ENCODE measurements at places on chromosomes 1 and 21.

DNA sequence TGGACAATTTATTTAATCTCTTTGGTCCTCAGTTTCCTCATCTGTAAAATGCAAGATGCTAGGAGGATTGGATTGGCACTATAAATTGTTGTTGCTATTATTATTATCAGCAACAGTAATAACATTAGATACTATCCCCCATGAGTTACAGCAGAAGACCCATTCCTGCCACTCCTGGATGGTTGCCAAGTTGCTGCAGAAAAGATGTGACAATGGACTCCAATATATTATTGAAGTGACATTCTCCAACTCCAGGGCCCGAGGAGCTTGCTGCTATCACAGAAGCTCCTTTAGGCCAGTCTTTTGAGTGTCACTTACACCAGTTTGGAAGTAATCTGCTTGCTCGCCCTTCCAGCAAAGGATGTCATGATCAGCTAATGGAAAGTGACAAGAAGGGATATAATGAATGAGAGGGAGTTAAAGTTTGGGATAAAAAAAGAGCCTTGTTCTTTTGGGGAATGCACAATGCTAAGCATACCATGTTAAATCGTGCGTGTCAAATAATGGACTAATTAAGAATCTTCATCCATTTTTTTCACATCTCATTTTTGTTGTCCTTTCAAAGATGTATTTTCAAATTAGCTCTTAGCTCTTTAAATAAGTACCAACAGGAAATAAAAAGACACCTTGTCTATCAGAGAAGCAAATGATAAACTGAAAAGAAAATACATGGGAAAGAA lies 19.5 kb upstream of the PROX1 start:
- DNase-seq: no peak

DNA sequence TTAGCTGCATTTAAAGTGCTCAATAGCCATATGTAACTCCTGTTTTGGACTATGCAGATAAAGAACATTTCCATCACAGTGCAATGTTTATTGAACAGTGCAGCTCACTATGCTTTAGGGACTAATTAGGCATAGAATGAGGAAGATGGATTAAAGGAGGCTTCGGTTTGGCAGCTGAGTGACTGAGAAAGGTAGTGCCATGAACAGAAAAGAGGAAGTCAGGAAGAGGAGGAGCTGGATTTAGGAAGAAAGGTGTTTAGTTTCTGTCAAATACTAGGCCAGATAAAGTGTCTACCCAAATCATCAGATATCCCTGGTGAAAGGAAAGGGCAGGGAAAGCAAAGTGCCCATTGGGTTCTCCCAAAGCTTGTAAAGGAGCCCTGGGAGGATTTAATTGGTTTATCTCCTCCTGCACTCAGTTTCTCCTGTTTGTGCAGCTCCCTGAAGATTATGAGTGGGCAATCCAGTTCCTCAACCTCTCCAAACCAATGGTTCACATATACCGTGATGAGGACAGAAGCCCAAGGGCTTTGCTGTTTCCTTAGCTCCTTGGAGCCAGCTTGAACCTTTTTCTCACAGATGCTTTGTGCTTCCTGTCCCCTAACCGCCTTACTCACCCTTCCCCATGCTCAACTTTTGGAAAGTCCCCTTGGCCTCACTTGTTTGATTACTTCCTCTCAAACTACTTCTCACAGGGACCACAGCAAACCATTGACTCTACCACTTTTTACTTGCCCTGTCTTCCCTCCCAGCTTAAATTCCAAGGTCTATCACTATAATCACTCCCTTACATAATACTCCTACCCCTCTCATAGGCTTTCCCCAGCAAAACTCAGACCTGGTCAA lies 3.5 kb upstream of the RAP1A start:
- DNase-seq: no peak

DNA sequence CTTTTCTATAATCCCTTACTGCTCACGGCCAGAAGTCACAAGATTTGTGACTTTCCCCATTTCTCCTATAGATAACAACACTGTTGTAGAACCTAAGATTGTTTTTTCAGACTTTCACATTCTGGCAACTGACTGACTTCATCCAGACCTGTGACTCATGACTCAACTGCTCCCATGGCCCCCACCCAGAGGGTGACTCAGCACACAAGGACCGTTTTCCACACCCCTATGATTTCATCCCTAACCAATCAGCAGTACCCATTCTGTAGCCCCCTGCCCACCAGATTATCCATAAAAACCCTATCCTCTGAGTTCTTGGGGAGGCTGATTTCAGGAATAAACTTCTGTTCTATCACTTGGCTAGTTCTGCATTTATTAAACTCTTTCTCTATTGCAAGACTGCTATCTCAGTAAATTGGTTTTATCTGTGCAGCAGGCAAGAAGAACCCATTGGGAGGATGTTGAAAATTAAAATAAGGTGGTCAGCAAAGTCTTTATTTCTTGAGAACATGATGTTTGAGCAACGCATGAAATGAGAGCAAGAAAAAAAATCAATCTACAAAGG lies 79.7 kb downstream of the NGF start:
- no peak for DNase-seq

DNA sequence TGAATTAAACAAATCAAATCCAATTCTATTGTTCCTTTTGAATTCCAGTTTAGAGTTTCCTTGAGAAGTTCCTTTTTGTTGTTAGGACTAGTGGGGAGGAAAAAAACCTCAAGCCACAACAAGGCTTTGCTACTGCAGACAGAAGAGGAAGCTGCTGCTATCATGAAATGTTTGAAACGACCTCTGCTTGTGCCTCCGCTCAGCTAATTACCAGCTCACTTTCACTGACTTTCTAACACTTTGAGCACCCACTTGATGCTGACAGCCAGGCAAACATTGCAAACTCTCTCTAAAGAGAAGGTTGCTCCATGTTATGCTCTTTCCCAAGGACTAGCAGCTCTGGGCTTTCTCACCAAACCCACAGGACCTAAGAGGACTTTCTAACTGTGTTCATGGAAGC lies 203.9 kb upstream of the PROX1 start:
- DNase-seq: no peak

GRCh38 chr1:156533568-156534220 lies 33.1 kb upstream of the MEF2D start:
- no peak for DNase-seq

DNA sequence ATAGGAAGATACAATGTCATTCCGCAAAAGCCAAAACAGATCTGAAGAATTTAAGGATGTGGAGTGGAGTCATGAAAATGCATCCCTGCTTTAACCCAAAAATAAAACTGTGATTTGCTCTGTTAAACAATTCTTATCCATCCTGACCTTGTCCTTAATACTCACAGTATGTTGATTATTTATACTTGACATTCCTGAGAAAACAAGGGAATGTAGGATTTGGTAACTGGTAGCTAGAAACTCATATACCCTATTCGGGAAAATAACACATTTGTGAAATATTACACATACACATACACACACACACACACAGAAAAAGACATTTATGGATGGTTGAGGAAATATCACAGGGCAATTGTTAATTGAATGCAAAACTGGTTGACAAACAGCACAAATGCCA lies 80.2 kb downstream of the FMN2 start:
- DNase-seq: no peak

DNA sequence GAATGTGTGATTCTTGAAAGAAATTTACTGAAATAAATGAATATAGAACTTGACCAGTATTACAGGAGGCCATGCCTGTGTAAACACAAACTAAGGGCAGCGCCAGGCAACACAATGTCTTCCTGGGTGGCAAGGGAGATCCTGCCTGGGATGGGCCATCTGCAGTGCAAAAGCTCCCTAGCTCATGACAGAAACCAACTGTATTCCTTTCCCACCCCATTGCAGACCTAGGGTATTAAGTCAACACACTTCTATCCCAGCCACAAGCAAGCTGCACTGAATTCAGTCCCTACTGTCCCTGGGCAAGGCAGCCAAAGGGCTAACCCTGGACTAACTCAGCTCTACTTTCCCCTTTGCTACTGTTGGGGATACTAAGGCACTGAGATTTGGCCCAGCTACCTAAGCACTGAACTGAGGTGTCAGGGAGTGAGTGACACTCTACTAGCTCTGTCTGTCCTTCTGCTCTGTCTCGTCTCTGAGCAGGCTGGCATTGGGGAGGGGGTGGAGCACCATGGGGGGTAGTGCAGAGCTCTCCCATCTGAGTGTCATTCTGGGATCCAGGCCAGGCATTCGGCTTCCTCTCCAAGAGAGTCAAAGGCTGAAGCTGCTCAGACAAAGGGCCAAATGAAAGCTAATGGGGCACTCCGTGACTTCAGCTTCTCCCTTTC lies 2.5 kb downstream of the INKA2 start:
- no peak for DNase-seq

DNA sequence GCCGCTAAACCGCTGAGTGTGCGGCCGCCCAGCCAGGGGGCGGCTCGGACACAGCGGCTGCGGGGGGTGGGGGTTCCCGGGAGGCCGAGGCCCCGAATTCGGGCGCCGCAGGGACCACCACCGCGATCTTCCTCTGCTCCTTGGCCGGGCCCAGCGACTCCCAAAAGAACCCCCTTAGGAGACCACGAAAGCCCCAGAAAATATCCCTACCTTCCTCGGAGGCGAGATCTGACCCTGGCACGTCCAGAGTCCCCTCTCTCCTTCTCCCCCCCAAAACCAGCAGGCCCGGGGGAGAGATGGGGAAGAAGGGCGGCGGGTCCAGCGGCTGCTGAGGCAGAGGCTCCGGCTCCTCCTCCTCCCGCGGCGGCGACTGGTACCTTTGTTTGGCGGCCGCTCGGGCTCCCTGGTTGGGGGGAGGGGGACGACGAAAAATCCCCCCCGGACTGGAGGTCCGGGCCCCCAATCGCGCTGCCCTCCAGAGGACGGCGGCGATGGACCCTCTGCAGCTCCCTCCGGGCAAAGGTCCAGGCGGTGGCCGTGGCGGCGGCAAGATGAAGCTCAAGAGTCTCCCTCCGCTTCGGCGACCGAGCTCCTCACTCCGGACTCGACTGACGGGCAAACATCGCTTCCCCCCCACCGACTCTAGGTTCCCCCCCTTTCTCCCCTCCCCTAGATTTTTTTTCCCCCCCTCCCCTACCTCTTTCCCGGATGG lies at the start of gene ARID4B:
ARID4B (minus strand) TSS at position 621 of the 712 bp plus-strand sequence. CDS start 1,260 bp downstream, outside the sequence.
- no peak for DNase-seq

DNA sequence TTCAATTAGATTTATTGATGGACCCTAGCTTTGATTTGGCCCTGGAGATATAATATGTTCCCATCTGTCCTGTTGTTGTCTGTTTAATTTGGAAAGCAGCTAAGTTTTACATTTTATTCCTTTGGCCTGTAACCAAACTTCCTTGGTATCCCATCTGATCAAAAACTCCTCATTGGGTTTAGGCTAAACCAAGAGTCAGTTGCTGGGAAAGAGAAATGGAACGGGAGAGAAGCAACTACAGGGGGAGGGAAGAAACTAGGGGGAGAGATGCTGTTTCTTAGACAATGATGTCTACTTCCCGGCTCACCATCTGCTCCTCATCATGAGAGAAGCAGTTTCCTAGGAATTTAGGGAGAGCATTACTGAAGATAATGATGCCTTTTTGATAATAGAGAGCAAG lies 141.8 kb downstream of the SYT2 start:
- DNase-seq: no peak

- DNase-seq: no peak
Measured at GRCh38 chr1:174870319-174870718, 129.4 kb upstream of the CACYBP start.

DNA sequence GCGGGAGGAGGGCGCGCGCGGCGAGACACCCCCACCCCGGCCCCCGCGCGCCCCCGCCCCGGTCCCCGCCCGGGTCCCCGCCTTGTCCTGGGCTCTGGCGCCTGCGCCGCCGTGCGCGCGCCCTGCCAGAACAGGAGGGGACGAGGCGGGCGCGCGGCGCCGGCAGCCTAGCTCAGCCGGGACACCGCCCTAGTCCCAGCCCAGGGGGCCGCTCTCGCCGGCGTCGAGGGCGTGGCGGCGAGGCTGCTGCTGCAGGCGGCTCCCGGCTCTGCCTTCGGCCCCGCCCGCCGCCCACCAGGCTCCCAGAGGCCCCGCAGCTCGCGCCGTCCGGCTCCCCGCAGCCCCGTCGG lies at the start of gene RCAN3:
RCAN3 (plus strand) TSS at position 128 of the 350 bp plus-strand sequence. CDS start 11,537 bp downstream, outside the sequence.
- DNase-seq: peak; percentile 88

DNA sequence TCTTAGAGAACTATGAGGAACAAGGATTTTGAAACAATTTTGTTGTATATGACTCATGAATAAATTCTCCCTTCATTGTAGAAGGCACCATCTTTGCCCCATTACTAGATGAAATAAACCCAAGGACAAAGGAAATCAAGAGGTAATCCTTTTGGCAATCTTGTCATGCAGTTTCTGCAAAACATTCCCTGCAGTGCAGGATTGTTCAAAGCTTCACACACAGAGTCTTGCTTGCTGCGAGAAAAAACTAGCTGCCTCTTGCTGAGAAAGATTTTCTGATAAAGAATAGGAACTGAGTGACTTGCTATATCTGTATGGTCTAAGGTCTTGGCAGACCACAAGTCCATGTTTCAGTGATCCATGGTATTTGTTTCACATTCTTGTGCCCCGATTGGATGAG lies 657.4 kb upstream of the ADGRL4 start:
- DNase-seq: no peak

DNA sequence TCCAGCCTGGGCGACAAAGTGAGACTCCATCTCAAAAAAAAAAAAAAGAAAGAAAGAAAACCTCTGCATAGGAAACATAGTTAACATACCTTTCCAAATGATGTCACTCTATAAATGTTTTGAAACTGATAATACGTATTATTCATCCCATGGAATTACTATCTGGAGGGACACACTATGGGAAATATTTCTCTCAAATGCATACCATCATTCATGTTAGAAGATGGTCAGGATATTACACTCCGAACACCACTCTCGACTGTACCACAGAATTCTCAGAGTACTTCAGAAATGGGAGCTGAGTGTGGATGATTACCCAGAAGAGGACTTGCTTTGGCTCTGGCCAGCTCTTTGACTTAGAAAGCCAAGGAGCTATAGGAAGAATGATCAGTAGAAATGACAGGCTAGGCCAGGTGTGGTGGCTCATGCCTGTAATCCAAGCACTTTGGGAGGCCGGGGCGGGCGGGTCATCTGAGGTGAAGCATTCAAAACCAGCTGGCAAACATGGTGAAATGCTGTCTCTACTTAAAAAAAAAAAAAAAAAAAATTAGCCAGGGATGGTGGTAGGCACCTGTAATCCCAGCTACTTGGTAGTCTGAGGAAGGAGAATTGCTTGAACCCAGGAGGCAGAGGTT lies 5.2 kb upstream of the LIN28A start:
- DNase-seq: no peak

All from NCI-H526 treated with DMSO at 0.1 percent for 48 hours (cell line).